Caco-2 (cell line): ENCODE measurements at places on chromosomes 2 and 18.
A peak's percentile ranks its signal among the peaks of the same experiment; 100 is the strongest.

DNA sequence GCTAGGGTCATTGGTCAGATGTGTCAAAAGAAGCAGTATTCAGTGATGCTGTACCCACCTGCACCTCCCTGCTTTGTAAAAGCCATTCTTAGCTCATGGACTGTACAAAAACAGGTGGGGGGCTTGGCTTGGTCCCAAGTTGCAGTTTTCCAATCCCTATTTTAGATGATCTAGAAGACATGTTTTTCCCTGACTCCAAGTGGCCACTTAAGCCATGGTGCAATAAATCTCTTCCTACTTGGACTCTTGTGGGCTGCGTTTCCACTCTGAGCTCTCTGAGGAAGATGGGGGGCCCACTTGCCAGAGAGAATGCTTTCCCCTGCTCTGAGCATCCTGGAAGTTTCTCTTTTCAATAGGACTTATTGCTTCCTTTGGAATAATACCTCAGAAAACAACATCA is 57.0 kb upstream of the SPP2 start:
- no peak for DNase-seq

DNA sequence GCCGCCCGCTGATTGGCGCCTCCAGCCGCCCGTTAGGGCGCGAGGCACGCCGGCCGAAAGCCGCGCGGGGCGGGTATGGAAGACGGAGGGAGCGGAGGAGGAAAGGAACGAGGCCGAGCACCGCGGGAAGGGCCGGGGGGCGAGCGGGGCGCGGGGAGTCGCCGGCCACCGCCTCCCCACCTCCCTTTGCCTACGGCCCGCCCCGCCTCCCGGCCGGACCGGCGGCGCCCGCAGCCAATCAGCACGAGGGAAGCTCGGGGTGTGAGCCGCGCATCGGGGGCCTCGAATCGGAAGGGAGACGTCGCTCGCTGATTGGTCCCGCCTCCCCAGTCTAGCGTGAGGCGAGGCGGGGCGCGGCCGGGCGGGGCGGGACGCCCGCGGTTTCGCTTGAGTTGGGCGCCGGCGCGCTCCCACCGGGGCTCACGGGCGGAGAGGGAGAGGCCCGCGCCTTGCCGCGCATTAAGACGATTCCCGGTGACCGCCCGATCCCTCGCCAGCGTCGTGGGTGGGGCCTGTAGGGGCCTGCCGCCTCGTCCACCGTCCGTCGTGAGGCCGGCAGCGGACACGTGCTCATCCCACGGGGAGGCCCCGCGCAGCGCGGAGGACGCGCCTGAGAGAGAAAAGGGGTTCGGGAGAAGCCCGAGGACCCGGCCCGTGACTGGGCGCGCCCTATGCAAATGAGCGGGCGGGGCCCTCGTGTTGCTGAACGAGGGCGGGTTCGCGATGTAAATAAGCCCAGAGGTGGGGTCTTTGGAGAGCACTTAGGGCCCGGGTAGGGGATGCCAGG is 665 bp upstream of the SMAD2 start:
- DNase-seq: peak; percentile 92

DNA sequence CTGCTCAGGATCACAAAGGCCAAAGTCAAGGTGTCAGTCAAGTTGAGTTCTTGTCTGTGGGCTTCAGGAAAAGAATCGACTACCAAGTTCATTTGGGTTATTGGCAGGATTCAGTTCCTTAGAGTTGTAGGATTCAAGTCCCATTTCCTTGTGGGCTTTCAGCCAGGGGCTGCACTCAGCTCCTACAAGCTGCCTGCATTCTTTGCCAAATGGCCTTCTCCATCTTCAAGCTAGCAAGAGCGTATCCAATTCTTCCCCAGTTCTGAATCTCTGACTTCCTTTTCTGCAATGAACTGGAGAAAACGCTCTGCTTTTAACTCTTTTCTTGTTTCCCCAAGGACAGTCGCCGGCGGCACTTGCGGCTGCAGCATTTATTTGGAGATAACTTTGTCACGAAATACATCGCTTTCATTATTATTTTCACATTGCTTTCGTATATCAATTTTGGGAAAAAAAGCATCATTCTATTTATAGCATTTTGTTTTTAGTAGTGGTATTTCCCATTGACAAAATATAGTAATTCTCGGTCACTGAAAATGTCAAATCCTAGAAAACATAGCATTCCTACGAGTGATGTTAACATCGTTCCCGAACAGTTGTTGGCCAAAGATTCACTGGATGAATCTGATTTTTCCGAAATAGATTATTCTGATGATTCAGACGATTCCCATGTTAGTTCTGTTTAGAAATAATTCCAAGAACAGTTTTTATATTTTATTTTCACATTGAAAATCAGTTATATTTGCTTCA is 59.6 kb upstream of the SERPINE2 start:
- DNase-seq: no peak

DNA sequence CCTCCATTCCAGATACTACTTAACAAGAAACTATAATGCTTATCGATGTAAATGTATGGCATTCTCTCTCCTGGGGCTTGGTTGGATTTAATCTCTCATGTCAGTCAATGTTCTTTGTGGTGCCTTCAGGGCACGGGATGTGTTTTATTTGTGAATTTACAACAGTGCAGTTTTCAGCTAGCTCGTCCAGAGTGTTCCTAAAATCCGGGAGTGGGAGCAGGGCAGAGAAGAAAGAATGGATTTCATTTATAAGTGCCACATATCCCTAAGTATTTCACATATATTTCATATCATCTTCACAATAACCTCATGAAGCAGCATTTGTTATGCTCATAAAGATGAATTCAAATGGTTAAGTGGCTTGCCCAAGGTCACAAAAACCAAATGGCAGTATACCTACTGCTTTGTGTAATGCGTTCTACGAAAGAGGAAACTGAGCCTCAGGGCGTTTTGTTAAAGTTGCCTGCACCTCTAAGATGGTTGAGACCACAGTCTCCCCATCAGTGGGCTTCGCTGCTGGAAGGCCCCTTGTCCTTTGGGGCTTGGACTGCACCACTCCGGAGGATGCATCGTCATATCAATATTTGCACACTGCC is 134.7 kb upstream of the MGAT5 start:
- no peak for DNase-seq

DNA sequence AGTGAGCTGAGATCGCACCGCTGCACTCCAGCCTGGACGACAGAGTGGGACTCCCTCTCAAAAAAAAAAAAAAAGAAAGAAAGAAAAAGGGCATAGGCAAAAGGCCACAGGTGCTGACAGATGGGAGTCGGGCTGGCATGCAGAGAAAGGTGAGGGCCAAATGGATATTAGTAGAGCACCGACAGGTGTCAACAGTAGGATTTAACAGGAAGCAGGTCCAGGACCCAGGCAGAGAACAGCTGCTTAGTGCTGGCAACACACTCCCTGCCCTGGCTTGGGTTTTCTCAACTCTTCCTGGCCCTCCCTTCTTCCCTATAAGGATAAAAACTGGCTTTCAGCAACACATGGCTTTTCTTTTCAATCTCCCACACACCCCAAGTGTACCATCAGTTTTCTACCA is 84.9 kb downstream of the MRO start:
- no peak for DNase-seq

DNA sequence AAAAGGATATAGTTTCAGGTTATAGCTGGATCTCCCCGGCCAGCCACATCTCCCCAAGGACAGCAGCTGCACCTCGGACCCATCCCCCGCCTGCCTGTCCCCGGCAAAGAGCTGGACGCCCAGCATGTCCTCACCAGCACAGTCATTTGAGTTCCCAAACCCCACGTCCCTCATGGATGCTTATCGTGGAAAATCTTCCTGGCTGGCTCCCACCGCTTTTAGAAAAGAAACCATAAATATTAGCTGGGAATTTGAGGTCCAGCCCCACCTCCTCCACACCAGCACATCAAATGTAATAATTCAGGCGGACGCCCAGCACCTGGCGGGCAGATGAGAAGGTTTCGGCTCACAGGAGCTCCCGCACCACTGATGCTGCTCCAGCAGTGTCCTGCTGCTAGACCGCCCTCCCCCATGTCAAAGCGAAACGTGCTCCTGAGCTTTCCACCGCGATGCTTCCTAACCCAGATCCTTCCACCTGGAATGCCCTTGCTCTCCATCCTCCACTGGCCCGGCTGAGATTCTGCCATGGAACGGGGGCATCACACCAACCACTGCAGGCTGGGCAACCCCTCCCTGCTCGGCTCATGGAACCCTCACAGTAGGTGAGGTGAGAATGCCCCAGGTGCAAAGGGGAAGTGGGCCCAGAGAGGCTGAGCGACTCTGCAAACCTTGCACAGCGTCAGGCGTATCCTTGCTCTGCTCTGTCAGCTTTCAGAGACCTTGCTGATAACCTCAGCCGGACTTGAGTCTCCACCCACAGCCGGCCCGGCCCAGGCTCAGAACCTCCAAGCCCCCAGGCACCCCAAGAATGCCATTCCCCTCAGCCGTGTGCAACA is 71.5 kb upstream of the GPC1 start:
- DNase-seq: no peak

DNA sequence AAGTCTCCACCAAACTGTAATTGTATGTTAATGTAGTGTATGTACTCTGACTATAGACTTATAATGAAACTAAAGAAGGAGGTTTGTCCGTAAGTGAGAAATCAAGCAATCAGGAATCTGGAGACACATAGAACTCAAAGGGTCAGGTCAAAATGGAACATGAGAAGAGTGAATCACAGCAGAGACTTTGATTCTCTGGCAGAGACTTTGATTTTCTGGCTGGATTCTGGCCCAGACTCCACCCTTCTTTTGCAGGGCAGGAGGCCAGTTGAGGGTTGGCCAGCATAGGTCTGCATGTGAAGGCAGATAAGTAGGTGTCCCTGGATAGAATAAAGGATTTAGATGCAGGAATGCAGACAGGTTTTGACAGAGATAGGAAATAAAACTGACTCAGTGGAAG is 11.0 kb upstream of the NCKAP5 start:
- DNase-seq: no peak

DNA sequence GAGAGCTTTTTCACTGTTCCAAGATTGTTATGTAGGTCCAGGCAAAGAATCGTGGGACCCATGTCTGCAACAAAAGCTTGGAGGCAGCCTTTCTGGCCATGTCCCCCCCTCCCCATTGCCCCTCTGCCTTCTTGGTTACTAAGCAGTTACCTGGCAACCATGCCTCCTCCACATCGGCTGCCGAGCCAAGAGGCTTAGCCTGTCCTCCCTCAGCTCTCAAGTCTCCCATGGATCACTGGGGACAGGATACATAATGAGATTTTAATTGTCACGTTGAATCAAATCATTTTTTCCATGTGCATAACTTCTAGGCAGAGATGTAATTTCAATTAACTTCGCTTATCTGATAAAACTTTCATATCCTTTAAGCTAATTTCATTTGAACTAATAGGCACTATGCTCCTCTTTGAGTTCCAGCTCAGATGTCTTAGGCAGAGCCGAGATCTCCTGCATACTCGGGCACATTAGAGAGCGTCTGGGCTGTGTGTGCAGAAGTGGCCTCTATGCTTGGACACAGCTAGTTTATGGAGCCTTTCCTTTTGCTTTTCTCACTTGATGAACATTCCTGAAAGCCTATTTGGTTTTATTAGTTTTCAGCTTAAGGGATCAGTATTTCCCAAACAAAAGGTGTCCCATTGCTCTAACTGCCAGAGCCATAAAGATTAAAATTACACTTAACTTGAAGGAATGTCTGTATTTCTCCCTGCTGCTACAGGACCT is 80.7 kb downstream of the LYPD1 start:
- peak; percentile 12 for DNase-seq

GRCh38 chr2:173884025-173884802 is 81.0 kb downstream of the SP3 start:
- DNase-seq: peak; percentile 56

DNA sequence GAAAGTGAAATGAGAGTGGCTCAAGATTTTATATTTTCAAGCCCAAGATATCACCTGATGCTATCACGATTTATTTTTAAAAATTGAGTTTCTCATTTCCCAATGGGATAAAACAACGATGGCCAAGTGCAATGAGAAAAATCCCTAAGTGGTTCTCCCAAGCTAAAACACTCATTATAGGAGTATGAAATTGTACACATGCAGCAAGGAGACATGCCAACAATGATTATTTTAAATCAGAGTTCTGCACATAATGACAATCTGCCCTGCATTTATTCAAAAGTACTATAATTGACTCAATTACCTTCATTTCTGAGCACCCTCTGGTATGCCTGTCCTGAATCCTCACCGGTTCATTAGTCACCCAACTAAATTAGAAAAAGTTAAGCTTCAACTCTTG is 12.7 kb downstream of the CYTIP start:
- DNase-seq: no peak

GRCh38 chr18:49243391-49243790 is 217.1 kb downstream of the DYM start:
- no peak for DNase-seq

- DNase-seq: no peak
These were observed 154.8 kb upstream of the ID2 start for GRCh38 chr2:8527031-8527430.

DNA sequence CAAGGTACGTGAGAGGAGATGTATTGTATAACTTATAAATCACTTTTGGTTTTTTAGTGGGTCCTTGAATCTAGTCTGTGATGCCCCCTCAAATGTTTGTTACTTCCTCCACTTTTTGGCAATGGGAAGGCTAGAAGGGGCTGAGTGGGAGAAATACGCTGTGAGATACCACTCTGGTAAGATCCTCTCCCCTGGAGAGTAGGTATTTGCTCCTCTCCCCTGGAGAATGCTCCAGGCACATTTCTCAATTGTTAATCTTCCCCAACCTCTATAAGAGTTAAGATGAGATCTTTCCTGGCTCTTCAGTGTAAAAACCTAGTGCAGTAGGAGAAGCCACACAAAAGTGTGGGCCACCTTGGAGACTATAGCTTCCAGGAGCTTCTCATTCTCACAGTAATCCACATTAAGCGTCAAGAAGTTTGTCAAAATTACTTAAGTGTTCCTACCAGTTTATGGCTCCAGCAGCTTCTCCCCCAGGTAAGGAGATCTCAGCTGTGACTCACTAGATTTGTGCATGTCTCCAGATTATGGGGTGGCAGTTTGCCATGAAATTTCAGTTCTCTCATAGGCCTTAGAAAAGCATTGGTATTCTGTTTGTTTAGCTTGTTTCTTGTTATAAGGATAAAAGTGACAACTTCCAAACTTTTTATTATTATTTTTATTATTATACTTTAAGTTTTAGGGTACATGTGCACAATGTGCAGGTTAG is 182.6 kb downstream of the FSIP2 start:
- no peak for DNase-seq

DNA sequence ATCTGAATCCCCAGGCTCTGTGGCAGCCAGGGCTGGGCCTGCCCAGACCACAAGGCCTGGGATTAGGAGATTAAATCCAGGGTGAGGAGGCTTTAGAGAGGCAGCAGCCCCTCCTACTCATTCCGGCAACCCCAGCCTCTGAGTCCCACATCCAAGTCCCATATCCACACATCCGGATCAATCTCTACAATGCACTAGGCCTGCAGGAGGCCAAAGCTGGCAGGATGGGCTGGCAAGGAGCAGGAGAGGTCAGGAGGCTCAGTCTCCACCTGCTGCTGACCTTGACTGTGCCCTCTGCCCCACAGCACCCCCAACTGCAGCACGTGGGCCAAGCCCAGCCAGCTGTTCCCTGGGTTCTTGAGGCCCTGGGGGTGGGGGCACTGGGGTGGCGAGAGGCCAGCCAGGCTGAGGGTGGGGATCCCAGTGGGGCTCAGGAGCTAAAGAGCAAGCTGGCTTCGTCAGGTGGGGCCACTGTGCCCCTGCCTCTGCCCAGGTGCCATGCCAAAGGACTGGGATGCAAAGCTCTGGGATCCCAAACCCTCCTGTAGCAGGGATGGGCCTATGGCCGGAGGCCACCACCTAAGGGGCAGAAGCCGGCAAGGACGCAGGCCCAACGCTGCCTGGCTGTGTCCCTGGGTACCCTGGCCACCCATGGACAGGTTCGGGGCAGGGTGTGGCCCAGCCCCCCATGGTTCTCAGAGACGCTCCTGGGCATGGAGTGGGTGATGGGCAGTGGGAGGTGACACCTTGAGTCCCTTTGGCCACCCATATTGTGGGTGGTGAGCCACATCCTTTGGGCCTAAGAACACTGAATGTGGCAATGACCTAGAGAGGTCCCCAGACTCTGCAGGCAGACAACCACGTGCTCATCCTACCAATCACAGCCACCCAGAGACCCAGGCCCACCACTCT is 3.2 kb downstream of the KIF1A start:
- DNase-seq: no peak
